Suppressor macrophage treated with lipopolysaccharide for 4 hours (primary cell): ENCODE measurements at places on chromosomes 4 and X.

- no peak for DNase-seq
Measured at GRCh38 chr4:25818876-25819275, 43.9 kb downstream of the SEL1L3 start.

GRCh38 chrX:49958727-49959485 is 36.5 kb downstream of the CLCN5 start:
- DNase-seq, result peak; percentile 45

- DNase-seq, result peak; percentile 57
Measured at GRCh38 chr4:25767877-25768725, 94.7 kb downstream of the SEL1L3 start.

DNA sequence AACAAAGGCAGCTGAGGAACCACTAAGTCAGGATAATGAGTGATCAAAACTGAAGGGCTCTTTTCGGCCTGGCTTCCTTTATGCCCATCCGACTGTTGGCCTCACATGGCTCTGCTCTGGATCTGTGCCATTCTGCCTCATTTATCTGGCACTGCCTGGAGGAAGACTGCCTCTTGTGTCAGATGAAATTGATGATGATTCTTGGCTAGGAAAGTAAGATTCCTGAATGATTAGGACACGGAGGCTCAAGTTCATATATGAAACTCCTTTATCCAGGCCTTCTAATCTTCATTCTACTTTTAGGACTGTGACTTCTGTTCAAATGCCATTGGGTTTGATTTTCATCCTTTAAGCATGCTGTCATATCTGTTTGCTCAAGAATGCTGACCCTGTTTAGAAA is 475.4 kb upstream of the RPS6KA3 start:
- no peak for DNase-seq

DNA sequence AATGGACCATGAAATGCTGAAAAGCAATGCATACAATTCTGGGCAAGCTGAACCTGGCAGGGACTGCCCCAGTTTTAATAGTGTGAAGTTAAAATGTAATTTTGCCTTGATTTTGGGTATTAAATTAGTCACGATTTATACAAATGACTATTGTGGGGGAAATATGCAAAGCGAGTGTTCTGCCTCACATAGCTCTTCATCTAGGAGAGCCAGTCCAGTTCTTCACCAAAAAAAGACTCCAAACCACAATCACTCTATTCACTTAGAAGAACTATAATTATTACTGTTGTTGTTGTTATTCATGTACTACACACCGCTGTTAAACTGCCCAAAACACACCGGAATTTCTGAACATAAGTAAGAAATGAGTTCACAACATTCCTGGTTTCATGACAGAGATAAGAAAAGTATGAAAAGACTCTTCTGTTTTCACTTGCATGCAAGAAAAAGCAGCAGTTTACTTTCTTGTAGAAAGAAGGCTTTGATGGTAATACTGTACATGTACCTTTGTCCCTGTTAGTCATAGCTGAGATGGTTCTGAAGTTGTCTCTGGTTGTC is 101.9 kb downstream of the QRFPR start:
- DNase-seq, result no peak

- DNase-seq, result peak; percentile 54
Measured at GRCh38 chrX:20067709-20068561, 48.8 kb downstream of the MAP7D2 start.
